ENCODE measurements at places on chromosomes 5 and 9. TPM values are rescaled to one million over a fixed set of nuclear protein-coding genes. Genes with fewer than 3 reads are reported as not detected.

DNA sequence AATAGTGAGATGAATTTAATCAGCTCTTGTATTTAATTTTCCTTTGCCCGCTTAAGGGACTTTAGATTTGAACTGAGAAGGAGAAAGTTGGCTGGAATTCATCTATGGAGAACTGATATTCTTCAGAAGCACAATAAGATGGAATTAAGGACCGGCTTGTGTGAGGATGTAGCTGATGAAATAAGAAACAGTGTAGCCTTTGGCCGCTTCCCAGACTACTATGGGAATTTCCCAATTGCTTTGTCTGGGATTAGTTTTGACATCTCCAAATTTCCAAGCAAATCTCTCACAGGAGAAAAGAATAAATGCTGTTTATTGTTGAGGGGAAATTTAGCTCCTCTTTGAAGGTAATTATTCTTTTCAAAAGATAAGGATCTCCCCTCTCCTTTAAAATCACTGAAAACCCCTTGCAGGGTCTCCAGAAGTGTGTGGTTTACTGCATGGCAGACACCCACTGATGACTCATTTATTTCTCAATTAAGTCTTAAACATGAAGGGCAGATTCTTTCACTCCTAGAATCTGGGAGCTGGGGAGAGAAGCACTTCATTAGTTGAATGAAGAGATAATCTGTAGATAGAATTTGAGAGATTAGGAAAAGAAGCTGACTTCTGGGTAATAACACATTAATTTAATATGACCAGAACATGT, 606.5 kb upstream of the ADAMTS16 start:
- no peak for DNase-seq

The PCDHB9 gene
- total RNA-seq: 8.0 TPM

DNA sequence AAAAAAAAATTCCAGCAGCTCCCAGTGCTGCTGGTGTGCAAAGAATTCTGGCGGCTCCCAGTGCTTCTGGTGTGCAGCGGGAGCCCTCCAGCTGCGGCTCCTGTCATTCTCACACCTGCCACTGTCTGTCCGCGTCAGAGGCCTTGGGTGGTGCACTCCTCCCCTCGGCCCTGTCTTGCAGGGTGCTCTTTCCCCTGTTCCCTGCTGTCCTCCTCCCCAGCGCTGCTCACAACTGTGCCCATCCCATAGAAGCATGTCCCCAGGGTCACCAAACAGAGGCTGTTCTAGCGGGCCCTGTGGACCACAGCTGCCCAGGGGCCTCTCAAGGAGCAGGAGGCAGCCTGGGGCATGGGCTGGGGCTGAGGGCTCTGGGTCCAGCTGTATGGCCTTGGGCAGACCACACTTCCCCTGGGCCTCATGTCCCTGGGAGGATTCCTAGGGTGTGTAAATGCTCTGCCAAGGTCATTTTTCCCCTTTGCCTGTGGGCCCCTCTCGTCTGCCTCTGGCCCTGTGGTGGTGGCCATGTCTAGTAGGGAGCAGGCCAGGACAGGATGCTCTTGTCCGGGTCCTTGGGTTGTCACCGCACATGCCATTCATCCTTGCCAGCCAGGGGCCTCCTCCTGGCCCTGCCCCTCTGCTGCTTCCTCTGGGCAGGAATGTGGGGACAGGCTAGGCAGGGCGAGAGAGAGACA, 68.2 kb downstream of the PHF2 start:
- no peak for DNase-seq

The PSD2 gene
- total RNA-seq: 16.7 TPM

The TGFBR1 gene
- 51.7 TPM for total RNA-seq

DNA sequence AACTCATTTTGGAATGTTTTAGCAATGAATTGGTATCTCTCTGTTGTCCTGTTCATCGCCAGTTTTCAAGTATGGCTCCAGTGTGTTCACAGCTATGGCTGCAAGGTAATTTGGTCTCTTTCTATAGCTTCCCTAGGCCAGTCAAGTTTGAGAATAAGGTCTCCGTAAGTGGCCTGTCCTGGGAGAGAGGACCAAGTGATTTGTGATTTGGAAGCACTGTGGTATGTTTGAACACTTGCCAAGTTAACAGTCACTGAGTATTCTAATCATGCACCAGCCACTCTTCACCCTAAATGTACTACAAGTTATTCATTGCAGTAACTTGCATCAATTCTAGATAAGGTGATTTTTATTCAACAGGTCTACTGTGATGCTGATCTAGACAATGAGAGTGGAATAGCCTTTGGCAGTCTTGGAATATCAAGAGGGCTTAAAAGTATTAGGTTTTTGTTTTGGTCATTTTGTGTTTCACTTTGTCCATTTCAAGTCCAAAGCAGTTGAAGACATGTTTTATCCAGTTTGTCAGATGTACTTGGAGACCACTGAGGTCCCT, 41.1 kb downstream of the G3BP1 start:
- DNase-seq: no peak

GRCh38 chr9:70400107-70400892, 14.2 kb downstream of the KLF9 start:
- DNase-seq: no peak

DNA sequence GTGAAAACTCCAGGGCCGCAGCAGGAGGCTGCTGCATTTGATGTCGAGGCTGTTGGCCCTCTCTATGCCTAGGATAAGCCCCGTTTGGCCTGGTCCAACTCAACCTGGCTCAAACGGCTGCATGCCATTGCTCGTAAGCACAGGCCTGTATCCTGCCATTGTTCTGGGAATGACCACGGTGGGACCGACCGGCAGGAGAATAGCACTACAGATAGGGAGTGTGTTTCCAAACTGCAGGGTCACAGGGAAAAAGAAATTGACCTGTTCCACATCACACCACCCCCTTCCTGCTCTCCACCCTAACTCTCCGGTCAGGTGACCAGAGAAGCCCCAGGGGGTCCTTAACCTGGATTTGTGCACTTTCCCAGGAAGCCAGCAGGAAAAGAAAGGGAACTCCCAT, 278.7 kb upstream of the KLF4 start:
- no peak for DNase-seq

GRCh38 chr5:169384661-169385060, 83.7 kb upstream of the SLIT3 start:
- no peak for DNase-seq

DNA sequence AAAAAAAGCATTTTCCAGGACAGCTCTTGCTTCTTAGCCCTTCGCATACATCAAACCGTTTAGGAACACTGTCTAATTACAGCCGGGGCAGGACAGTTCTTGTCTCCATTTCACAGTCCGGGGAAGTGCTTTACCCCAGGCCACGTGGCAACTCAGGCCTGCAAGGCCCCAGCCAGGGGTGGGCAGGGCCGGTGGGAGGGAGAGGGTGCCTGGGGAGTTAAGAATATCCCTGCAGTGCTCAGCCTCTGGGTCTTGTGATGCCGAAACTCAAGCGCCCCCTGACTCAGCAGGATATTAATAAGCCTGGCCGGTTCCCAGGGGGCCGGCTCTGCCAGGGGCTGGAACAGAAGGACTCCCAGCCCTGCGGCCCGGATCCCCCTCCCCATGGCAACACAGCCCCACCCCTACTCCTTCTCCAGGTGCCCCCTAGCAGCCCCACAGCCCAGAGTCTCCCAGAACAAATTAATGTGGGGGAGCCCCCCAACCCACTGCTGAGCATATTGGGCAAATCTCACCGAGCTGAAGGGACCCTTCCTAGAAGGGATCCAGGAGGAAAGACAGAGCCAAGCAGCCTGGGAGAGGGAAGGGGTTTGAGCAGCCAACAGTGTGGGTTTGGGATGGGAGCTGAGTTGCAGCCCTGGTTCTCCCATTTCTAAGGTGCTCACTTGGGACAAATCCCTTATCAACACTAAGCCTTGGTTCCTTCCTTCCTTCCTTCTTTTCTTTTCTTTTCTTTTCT, 45.3 kb downstream of the PLPP7 start:
- no peak for DNase-seq

The TMEM215 gene
- total RNA-seq: 0.91 TPM

- DNase-seq: no peak
Observed at GRCh38 chr5:72994578-72994977, 38.7 kb downstream of the FCHO2 start.

The MYOZ3 gene
- 1.8 TPM for total RNA-seq

GRCh38 chr5:4570047-4570995, 569.8 kb upstream of the ADAMTS16 start:
- no peak for DNase-seq

DNA sequence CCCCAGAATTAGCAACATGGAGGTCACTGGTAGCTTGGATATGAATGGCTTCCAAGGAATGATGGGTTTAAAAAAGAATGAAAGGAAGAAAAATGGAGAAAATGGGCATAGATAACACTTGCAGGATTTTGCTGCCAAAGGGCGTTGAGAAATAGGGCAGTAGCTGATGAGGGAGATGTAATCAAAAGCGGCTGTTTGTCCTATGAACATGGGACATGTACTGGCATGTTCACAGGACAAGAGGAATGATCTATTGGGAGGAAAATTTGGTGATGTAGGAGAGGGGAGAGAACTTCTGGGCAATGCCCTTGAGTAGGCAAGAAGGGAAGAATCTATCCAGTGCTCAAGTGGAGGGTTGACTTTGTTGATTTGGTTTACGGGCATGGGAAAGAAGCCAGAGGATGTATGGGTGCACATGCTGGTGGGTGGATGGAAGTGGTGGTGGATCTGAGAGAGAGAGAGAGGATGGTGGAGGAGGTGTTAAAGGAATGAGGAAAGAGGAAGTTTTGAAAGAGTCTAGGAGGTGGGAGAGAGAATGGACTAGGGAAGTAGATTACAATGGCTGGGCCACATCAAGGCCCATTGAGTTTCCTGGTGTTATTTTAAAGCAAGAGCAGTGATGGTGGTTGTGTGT, 115.1 kb upstream of the MVB12B start:
- no peak for DNase-seq

The PCDHGA2 gene
- 11.4 TPM for total RNA-seq

GRCh38 chr5:171413153-171413910, 6.1 kb upstream of the FGF18 start:
- DNase-seq: no peak

The SGCD gene
- 10.5 TPM for total RNA-seq

The TSSK1B gene
- total RNA-seq: 0.73 TPM

DNA sequence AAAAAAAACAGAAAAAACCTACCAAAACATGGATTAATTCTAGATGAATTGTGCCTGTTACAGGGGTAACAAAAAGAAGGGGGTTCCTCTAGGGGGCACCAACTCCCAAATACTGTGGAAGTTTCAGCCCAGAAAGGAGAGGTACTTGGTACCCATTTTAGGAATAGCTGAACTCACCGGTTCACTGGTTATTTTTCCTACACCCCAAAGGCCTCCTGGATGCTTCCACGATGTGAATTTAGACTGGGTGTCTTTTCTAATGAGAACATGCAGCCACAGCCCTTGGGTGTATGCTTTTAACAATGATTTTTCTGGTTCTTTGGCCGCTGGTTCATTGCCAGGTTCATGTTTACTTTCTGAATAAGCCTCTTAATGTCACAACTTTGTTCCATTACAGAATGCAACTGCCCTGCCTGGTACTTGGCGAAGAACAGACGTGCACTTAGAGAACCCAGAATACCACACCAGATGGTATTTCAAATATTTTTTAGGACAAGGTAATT, 46.7 kb downstream of the GARNL3 start:
- no peak for DNase-seq

The C1QTNF2 gene
- 2.3 TPM for total RNA-seq

The HRCT1 gene
- not detected for total RNA-seq

The DPM2 gene
- total RNA-seq: 11.0 TPM

- no peak for DNase-seq
Observed at GRCh38 chr5:76081811-76082771, 1.1 kb upstream of the SV2C start.

The MZB1 gene
- 0.18 TPM for total RNA-seq
